Stimulated activated CD4-positive, alpha-beta T cell treated with anti-CD3 and anti-CD28 coated beads, Interleukin-12 subunit alpha, Interleukin-12 subunit beta, amount 100 ng/mL, for 4 hours (primary cell): ENCODE measurements at places on chromosomes 7 and 10.
A peak's percentile ranks its signal among the peaks of the same experiment; 100 is the strongest.

DNA sequence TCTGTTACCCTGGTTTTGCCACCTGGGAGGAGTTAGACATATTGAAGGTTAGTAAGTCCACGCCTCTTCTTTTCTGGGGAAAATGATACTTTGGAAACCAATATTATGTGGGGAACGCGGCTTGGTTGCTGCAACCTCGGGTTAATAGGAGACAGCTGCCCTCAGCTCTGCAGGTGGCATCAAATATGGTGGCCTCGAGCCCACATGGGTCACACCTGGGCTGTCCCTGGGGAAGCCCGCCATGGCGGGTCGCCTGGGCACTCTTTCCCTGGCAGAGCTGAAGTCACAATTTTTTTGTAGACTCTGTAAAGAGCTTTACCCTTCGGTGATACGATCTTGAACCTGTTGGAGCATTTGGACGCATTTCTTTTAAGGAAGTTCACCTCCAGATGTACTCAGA is 2.5 kb downstream of the PFKP start:
- no peak for DNase-seq

DNA sequence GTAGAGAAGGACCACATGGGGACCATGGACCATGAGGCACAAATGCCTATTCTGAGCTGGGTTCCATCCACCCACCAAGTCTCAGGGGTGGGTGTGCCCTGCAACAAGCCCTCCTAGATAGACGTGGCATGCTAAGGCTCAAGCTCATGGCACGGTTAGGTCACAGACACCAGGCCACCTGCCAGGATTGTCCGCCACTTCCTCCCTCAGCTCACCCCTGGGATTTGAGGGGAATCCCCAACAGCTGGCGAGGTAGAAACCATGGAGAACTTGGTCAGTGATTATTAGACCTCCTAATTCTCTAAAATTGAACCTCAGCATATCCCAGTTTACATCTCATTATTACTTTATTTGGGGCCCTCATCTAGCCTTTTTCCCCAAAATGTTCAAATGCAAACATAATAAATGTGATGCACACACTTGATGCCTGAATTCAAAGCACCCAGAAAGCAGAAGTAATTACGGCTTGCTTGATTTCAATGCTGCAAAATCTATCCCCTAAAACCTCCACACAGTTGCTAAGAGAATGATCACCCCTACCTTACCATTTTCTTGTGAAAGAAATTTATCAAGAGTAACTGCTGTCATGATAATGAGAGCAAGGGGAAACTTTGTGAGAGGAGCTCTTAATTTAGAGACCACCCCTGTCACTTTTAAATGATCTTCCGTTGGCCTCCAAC is 366.6 kb upstream of the PFKP start:
- DNase-seq: no peak

- DNase-seq: no peak
These were observed 550.0 kb downstream of the TNS3 start for GRCh38 chr7:47031786-47032535.

- no peak for DNase-seq
These were observed 311.4 kb upstream of the AKR1E2 start for GRCh38 chr10:4514445-4515108.

DNA sequence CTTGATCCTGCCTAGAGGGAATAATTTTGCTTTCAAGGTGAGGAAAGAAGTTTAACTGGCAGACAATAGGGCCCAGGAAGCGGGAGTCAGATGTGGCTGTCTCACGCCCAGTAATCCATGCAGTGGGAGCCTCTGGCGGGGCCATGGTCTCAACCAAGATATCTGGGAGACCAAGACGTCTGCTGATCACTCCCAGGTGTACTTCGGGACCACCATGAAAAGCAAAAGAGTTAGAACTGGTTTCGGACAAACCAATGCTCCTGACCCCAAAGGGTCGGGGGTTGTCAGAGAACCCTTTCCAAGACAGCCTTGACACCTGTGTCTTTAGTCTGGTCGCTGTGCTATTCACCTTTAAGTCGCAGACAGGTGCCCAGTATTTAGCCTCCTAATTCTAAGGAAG is 256.9 kb upstream of the MBL2 start:
- DNase-seq: no peak

DNA sequence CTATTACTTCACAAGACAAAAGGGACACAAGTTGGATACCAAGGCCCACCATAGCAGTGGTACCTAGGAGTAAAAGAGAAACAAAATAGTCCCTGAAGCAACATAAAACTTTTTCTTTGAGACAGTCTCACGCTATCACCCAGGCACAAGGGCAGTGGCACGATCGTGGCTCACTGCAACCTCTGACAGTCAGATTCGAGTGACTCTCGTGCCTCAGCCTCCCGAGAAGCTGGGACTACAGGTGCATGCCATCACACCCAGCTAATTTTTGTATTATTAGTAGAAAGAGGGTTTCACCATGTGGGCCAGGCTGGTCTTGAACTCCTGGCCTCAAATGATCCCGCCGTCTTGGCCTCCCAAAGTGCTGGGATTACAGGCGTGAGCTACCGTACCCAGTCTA is 59.0 kb upstream of the KCNMA1 start:
- no peak for DNase-seq

GRCh38 chr7:2945171-2945570 is 98.5 kb downstream of the CARD11 start:
- no peak for DNase-seq

DNA sequence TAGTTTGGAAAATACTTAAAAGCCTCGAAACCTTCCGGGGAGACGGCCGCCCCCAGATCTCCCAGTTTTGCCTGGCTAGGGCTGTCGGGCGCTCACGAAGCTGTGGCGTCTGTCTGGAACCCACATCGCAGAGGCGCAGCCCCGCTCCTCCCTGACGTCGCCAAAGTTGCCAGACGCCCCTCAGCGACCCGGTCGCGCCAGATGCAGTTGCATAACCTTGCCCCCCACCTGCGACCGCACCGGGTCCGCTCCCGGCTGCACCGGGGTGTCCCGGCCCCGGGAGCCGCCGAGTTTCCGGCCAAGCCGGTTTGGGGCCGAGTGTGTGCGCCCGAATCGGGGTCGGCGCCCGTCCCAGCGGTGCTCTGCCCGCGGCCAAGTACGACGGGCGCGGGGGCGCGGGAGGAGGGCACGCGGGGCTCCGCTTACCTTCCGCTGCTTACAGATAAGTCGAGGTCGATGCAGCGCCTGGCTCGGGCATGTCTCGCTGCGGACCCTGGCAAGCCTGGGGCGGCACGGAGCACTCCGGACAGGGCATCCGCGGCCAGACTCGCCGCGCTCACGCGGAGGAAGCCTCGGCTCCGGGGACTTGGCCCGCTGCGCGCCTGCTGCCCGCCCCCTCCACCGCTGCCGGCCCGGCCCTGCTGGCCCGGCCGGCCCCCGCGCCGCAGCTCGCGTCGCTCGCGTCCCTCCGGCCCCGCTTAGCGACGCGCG is 665 bp downstream of the INSYN2A start:
- DNase-seq: no peak

DNA sequence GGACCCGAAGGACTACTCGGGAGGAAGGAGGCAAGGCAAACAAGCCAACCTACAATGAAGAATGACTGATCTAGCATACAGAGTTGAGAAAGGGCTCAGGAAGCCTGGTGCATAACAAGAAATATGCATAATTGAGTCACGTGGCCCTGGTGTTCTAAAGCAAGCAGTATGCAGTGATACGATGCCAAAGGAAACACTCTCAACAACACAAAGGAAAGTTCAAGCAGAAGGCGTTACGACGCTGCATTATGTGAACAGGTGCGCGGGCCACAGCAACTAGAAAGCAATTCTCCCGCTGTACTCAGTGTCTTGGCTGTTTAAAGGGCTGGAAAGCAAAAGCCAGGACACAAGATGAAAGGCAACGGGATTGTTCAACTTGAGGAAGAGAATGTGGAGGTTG is 100.8 kb downstream of the PRTFDC1 start:
- DNase-seq: no peak

DNA sequence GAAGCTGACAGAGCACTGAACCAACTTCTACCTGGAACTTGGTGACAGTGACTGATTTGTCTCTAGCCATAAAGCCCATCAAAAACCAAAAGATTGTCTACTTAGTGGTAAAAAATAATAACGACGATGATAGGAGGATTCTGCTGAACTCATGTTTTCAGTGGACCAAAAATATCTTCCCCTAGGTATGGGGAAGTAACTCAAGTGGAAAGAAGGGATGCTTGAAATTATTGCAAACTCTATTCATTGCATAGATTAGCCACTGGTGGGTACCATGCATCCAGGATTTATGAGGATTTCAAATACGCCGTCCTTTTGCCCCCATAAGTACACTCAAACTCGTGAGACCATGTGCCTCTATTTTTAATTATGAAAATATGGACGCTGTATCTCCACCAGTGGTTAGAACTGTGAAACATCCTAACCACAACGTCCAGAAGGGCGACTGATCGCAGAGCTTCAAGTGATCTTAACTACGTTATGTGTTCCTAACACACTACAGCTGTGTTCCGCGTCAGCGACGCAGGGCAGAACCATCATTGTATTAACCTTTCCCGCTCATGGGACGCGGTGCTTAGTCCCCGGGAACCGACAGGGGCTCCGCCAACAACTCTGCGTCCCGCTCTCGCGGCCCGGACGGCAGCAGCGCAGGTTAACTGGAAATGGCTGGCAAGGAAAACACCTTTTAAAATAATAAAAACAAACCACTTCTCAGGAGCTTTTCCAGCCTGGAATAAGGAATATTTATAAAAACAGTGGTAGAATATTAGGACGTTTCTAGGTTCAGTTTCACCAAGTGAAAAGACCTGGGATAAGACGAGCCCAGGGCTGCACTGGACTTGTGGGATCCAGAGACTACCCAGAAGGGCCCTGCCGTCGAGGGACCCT is 776 bp downstream of the PEX1 start:
- peak; percentile 42 for DNase-seq

DNA sequence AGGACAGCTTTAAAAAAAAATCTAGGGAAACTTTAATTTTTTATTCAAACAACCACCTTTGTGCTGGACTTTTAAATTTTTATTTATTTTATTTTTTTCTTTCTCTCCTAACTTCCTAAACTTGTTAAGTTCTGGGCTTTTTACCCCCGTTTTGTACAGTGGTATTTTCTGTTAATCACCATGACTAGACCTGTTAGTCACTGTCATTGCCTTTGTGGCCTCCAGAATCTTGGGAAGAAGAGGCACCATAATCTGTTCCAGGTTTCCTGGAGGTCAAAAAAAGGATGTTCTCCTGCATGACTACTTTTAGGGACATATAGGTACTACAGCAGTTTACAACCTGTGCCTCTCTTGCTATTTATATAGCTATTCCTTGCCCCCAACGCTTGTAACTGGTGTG is 31.1 kb upstream of the DDX50 start:
- DNase-seq: no peak

- no peak for DNase-seq
These were observed 23.7 kb downstream of the TSPAN14 start for GRCh38 chr10:80477813-80478212.

GRCh38 chr10:38143587-38143986 is 49.5 kb downstream of the ZNF37A start:
- no peak for DNase-seq

DNA sequence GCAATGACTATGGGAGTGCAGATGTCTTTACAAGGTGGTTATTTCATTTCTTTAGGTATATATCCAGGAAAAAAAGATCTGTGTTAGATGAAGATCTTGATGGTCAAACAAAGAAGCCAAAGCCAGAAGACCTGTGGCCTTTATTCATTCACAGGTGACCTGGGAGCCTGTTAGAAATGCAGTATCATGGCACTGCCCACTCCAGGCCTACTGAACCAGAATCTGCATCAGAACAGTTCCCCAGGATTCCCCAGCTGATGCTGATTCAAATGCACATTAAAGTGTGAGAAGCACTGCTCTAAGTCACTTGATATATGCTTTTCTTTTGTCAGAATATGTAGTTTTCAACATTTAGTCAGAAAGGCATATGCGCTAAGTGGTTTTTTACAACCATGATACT is 251.1 kb downstream of the IPMK start:
- no peak for DNase-seq

GRCh38 chr7:97075928-97076327 is 41.6 kb upstream of the SDHAF3 start:
- DNase-seq: no peak

DNA sequence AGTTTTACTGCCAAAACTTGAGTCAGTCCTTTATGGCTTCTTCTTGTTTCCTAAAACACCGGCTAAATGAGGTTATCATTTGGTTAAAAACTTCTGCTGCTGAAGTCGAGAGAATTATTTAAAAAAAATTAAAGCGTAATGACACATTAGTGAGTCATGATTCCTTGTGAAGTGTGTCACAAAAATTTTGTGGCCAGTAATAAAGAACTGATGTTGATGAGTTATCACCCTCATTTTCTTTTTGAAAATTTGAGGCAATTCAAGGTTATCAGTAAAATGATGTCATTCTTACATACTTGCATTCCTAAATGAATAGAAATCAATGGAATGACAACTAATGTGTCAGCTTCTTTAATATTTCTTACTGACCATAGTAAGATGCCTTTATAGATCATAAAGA is 427.4 kb downstream of the SORCS3 start:
- DNase-seq: no peak

DNA sequence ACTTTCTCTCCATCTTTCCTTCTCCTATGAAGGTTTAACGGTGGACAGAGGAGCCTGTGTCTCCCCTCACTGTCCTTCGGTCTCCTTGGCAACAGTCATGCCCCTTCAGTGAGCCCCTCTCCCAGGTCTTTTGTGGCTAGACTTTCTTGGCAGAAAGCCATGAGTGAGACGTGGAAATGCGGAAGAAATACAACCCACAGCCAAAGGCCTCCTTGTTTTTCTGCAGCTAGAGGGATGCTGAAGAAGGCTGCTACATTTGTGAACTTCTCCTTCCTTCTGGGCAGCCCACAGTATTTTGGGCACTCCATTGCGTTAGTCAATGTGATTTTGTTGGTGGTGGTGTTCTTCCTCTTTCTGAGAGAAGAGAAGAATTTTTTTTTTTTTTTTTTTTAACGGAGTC is 333.7 kb upstream of the PODXL start:
- DNase-seq: no peak

- no peak for DNase-seq
These were observed 350.8 kb upstream of the BMPER start for GRCh38 chr7:33554576-33554975.

DNA sequence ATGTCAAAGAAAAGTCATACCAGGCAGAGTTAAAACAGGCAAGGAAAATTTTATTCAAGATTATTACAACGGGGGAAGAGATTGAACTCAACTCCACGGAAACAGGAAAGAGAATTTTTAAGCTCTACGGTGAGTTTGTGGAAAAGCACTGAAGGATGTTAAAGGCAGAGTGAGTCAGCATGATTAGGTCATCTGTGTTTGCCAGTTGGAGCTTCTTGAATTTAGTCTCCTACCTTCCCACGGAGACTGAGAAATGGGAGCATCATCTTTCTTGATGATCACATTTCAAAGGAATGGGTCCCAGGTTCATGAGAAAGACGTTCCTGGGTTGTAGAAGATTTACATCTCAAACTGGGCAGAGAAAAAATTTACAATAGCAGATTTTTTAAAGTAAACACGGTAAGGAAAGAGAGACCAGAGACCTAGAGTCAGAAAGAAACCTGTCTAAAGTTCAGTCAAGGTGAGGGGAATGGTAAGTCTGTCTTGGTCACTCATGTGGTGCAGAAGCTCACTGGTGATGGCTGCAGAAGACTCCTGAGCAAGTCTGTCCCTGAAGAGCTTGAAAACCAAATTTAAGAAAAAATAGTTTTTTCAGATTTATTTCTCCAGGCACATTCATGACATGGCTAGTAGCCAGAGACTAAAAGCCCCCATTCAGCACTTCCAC is 516.9 kb upstream of the LRRN3 start:
- DNase-seq: no peak

GRCh38 chr10:65701168-65701776 is 1224.6 kb upstream of the LRRTM3 start:
- no peak for DNase-seq
